ENCODE measurements at places on chromosomes 12 and 14.

DNA sequence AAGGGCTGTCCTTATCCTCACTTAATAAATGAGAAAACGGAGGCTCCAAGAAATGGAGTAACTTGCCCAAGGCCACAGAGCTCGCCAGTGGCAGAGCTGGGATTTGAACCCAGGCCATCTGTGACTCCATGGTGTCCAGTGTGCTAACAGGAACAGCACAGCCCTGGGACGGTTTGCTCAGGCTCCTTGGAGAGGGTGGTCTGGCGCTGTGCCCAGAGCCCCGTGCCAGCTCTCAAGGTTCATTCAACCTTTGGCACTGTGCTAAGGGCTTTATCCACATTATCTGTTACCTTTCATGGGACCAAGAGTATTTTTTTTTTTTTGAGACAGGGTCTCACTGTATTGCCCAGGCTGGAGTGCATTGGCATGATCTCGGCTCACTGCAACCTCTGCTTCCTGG lies 8.1 kb downstream of the DAO start:
- DNase-seq, result no peak

- no peak for DNase-seq
Observed at GRCh38 chr12:6036509-6036908, 88.0 kb downstream of the VWF start.

DNA sequence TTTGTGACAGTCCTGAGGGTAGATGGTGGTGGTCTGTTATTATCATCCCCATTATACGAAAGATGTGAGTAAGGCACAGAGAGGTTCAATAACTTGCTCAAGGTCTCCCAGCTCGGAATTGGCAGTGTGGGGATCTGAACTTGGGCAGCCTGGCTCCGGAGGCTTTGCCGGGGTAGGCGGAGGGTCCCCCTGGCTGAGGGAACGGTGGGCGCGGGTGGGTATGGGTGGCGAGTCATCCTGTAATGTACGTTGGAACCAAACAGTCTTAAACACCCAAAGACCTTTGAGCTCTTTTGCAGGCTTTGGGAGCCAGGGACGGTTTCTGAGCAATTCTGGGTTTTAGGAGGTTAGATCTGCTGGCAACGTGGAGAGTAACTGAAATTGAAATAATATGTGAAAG lies 16.5 kb downstream of the SLC24A4 start:
- DNase-seq, result no peak

DNA sequence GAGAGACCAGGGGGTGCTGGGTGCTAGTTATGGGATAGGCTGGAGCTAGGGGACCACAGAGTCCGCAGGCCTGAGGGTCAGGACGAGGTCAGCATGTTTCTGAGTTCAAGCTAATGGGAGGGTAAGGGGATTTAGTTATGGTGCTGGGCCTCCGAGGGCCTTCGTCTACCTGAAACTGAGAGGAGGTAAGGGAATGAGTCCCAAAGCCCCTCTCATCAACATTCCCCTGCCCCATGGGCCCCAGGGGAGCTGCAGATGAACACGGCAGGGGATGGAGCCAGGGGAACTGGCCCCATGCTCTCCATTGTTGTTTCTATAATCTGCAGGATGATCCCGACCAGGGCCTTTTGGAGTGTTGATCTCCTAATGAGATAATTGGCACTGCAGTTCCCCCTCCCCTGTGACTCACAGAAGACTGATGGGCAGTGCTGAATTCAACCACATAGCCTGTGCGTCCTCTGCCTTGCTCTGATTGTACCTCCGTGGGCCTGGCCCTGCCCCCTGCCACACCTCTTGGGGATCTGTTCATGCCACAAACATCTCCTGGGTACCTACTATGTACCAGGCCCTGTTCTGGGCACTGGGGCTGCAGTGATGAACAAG lies 21.4 kb downstream of the FAIM2 start:
- DNase-seq, result no peak

- DNase-seq, result no peak
Observed at GRCh38 chr12:118033323-118033722, 16.8 kb downstream of the RFC5 start.

DNA sequence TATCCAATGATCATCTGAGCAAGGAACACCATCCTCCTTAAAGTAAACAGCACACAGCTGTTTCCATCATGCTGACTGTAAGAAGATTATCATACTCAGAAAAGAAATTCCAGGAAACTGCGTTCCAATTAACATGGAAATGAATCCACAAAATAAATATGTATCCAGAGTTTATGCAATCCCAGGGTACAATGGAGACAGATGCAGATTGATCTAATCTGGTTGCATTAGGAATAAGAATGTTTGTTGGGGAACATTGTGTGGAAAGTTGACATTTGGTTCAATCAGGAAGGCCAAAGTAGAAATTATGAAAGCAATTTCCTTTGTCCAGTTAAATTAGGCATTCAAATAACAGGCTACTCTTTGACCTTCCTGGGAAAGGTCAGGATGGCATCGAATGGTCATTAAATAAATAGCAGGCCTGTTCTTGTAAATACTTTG lies 236.9 kb upstream of the AMIGO2 start:
- DNase-seq, result no peak

GRCh38 chr14:56196274-56196673 lies 78.1 kb downstream of the PELI2 start:
- DNase-seq, result no peak

- DNase-seq, result no peak
Observed at GRCh38 chr12:123816896-123817537, 54.9 kb downstream of the DNAH10 start.

DNA sequence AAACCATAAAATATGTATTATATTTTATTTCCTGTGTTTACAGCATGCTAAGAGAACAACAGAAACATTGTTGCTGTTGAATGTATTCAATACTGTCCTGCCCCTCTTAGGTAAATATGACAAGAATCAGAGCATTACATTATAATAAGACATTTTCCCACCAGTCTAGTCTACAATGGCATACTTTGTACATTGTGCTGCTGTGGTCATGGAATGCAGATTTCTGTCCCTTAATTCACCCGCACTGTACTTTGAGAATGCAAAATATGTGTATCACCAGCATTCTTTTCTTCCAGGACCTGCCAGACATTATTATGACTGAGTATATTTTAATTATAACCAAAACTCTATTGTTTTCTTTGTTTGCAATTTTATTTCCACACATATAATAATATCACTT lies 16.5 kb upstream of the OR10AD1 start:
- DNase-seq, result no peak

DNA sequence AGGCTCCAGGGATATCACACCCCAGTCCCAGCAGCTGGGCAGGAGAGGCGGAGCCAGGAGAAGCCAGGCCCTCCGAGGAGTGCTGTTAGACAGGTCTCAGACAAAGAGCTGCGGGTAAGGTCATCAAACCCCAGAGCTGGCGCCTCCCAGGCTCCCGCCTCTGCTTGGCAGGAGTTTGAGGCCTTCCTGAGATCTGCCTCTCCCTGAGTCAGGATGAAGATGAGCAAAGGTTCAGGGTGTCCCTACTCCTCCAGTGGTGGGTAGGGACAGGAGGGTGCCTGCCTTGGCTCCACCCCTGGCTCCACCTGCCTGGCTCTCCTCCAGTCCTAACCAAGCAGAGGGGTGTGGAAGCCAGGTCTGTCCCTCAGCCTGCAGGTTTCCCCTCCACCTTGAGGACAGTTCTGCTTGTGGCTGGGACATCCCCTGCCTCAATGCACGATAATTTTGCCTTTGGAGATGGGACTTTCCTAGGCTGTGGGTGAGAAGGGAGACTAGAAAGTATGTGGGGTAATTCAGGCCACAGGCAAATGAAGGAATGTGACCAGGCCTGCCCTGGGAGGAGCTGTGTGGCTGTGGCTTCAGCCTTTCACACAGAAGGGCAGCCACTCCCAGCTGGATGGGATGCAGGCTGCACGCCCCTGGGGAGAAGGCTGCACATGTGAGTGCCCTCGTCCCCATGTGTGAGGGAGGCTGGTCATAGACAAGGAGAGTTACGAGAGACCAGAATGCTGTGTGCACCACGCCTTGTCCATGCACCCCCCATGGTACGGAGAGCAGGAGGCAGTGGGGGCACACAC lies 2.2 kb downstream of the PLEKHG6 start:
- no peak for DNase-seq

DNA sequence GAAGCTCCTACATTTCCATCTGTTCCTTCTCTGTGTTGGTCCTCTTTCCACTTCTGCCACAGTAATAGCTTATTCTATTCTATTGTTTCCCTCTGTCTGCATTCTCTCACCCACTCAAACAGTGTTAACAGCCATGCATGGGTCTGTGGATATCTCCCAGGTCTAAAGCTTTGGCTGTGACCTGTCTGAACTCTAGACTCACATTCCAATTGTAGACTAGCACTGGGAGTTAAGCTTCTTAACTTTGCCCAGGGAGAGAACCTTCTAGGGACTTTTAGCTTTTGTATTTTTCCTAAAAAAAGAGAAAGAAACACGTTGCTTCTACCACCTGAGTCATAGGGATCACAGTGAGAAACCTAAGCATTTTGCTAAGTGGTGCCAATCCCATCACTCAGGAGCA lies 36.7 kb downstream of the PTPRR start:
- no peak for DNase-seq

DNA sequence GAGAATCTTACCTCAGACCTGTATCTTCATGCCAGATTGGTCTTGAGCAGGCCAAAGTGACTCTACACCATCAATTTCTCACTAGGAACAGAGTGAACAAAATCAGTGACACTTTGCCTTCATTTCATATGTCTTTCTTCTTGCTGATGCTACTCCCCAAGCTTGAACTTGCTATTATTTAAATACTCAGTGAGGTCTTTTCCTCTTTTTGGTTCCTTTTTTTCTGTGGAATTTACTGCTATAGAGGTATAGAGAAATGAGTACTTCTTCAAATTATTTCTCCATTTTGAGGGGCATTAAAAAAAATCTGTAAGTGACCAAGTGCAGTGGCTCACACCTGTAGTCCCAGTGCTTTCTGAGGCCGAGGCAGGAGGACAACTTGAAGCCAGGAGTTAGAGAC lies at the start of gene GPR33:
TSS of gene GPR33 (minus strand) at position 154 of the 400 bp plus-strand sequence. CDS start 4,074 bp downstream, outside the sequence.
- no peak for DNase-seq

GRCh38 chr12:14714437-14714836 lies 18.0 kb upstream of the GUCY2C start:
- DNase-seq, result no peak

GRCh38 chr14:96626121-96626768 lies 124.1 kb downstream of the PAPOLA start:
- no peak for DNase-seq

DNA sequence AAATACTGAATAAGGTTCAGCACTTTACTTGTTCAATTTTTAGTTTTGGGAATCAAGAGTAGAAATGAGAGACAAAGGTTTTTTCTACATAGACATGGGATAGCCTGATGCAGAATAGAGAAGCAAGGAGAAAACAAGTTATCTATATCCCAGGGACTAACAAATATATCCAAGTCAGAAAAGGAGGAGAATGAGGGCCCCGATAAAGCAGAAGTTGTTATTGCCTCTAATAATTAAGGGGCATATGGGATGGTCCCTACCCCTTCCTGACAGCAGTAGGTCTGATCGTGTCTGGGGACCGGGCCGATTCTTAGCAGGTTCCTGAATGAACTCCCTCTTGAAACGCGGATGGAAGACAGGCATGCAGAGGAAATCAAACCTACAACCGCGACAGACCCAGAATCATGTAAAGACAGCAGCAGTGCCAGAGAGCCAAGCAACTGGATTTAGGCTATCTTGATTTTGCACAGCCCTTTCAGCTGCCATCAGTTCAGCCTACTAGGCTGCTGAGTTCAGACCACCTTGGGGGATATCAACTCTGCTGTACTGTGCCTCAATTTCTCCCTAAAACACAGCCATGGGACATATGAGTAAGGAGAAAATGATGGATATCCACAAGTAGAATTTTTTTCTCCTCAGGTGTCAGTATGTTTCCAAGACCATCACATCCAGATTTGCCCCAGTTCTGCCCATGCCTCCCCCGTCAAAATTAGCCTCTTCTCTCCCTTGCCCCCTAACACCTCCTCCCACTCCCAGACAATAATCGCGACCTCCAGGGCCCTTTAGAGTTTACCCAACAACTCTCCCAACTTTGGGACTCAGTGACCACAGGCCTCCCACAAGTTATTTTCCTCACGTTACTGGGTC lies 706 bp downstream of the PRMT5 start:
- no peak for DNase-seq

DNA sequence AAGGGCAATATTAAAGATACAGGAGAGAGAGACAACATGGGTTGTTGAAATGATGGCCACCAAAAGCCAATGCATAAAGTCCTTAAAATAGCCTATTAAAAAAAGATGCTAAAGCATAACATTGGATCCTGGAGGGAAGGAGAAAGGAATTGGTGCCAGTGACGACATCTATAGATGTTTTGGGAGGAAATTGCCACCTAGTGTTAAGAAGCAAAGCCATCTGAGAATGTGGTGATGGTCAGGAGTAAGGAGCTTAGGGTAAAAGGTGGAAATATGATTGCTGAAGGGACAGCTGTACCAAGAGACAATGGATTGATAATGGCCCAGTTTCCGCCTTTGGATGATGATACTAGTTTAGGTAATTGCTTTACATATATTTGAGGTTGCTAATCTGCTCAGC lies 85.1 kb downstream of the TMEM30B start:
- no peak for DNase-seq

DNA sequence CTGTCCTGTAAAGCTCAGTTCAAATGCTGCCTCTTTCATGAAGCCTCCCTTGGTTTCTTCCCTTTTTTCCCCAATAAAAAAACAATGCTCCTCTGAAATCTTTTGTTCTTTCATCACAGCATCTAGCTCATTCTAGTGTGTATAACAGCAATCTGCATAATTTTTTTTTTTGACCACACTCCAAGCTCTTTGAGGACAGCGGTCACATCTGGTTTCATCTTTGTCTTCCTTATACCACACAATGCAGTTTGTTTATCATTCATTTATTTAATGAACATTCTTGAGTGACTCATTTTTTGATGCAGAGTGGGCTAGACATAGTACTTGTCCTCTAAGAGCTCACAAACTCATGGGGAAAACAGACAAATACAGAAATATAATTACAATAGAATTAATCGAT lies 7.3 kb downstream of the GNG2 start:
- DNase-seq, result no peak

GRCh38 chr12:89156862-89157262 lies 195.4 kb downstream of the DUSP6 start:
- no peak for DNase-seq

GRCh38 chr14:80078501-80078900 lies 132.8 kb downstream of the DIO2 start:
- no peak for DNase-seq

GRCh38 chr12:94133964-94134795 lies 14.2 kb upstream of the PLXNC1 start:
- peak; percentile 20 for DNase-seq

GRCh38 chr14:52190337-52190931 lies 77.1 kb upstream of the PTGDR start:
- DNase-seq, result no peak

DNA sequence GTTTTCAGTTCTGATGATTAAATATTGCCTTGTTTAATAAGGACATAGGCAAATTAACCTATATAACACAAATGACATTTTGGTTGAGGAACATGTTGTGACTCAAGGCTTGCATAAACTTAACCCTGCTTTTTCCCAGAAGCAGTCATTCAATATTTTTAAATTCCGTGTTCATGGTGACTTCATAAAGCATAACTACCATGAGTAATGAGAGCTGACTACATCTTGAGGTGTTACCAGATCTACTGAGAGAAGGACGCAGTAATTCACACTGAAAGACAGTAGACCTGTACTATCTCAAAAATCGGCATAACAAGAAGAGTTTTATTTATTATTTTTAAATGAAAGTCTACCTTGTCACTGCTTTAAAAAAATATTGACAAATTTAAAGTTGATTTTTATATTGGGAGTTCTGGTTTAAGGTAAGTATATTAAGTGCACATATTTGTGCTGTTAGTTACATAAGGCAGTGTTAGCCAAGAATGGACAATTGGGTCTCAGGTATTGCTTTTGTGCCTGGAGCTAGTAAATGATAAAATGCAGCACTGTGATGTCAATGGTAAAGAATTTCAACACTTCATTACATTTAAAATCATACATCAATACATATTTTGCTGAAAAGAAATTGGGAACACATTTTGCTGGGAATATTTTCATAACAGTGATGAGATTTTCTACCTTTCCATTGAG lies 1198.5 kb downstream of the FSCB start:
- DNase-seq, result no peak

All from Panc1 (cell line).